CD4-positive, CD25-positive, alpha-beta regulatory T cell (primary cell): ENCODE measurements at places on chromosomes 5 and 9. TPM values are rescaled to one million over a fixed set of nuclear protein-coding genes. Genes with fewer than 3 reads are reported as not detected.
A peak's percentile ranks its signal among the peaks of the same experiment; 100 is the strongest.

Gene CARTPT
- not detected for polyA plus RNA-seq

Gene LCN1
- not detected for polyA plus RNA-seq

GRCh38 chr5:119347991-119348390 is 7.8 kb upstream of the TNFAIP8 start:
- DNase-seq, result no peak

- DNase-seq, result peak; percentile 72
Measured at GRCh38 chr9:121071756-121072421, 2.9 kb upstream of the CNTRL start.

DNA sequence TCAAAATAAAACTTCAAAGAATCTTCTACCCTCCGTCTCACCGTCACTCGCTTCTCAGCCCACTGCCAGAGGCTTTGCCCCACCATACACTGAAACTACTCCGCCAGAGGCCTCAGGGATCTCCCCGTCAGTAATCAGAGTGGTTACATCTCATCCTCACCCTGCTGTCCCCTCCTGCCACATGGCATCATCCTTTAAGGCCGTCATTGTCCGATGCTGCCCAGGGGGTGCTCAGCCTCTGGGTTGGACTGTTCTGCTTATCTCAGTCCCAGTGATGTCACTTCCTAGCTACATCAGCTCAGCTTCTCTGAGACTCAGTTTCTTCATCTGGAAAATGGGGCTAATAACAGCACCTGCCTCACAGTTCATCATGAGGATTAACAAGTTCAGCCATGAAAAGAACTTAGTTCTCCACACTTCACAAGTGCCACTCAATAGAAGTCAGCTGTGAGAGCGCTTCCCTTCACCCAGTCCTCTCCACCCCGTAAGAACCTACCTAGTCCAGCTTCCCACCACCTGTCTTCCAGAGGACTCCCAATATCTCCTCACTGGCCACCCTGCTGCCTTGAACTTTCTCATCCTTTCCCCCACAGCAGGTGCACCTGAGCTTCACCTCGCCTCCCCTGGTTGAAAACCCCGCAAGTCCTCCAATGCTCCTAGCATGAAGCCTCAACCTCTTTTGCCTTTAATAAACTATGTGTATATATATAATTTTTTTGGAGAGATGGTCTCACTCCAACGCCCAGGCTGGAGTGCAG is 2.8 kb upstream of the IL3 start:
- no peak for DNase-seq
